HuH-7.5 (cell line): ENCODE measurements at places on chromosomes 16 and 17.
A peak's percentile ranks its signal among the peaks of the same experiment; 100 is the strongest.

DNA sequence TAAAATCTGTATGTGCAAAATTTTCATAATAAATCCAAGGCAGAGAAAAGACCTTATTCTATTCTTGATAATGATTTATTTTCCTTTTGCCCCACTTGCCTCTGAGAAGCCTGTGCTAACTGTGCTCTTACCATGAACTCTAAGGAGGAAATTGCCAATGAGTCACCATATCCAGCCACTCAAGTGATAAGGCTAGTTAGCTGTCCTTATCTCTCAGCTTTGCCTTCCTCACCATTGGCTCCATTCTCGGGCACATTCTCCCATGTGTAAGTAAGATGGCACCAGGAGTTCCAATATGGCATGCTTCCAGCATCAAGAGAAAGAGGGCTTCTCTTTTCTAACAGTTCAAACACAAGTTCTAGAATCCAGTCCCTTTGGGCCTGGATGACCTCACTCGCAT, 142.4 kb downstream of the TOX3 start:
- DNase-seq = no peak

DNA sequence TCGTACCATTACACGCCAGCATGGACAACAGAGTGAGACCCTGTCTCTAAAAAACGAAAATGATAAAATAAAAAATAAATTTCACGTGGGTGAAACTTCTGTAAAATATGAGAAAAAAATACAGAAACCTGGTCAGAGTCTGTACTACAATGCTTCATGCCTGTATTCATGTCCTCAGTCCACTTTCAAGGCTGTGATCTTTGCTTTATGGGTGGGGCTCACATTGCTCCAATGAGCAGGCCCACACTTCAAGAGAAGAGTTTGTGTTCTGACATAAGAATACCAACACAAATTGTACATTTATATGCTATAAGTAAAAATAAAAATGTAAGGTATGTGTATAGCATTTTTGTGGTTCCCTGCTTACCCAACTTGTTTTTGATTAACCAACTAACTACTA, 32.2 kb upstream of the ABCA3 start:
- no peak for DNase-seq

DNA sequence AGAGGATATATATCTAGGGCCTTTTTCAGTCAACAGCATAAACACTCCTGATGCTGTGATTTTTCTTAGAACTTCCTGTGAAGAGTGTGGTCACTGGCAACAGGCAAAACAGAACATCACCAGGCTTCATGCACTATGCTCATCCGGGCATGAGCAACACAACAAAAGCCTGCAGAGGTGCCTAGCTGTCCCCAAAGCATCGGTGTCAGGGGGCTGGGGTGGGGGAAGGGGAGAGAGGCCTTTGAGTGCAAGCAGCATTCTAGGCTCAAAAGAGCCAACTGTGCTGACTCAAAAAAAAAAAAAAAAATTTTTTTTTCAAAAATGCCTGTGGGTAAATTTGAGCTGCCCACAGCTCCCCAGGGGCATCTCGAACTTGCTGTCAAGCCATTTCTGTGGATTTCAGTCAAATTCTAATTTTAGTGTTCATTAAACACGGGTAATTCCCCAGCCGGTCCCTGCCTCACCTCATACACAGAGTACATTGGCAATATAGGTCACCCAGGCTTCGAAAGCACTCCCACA, 194.6 kb upstream of the DYNLRB2 start:
- DNase-seq = no peak

DNA sequence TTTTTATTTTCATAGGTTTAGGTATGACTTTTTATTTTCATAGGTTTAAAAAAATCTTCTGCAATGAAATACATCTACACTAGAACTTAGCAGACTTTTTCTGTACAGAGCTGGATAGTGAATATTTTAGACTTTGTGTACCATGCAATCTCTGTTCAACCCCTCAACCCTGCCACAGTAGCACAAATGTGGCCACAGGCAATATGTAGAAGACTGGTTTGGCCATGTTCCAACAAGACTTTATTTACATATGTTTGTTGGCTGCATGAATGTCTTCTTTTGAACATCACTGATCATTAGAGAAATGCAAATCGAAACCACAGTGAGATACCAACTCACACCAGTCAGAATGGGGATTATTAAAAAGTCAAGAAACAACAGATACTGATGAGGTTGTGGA, 229.2 kb downstream of the SHISA9 start:
- DNase-seq = no peak

GRCh38 chr16:51353055-51353454, 202.0 kb upstream of the SALL1 start:
- DNase-seq = no peak

DNA sequence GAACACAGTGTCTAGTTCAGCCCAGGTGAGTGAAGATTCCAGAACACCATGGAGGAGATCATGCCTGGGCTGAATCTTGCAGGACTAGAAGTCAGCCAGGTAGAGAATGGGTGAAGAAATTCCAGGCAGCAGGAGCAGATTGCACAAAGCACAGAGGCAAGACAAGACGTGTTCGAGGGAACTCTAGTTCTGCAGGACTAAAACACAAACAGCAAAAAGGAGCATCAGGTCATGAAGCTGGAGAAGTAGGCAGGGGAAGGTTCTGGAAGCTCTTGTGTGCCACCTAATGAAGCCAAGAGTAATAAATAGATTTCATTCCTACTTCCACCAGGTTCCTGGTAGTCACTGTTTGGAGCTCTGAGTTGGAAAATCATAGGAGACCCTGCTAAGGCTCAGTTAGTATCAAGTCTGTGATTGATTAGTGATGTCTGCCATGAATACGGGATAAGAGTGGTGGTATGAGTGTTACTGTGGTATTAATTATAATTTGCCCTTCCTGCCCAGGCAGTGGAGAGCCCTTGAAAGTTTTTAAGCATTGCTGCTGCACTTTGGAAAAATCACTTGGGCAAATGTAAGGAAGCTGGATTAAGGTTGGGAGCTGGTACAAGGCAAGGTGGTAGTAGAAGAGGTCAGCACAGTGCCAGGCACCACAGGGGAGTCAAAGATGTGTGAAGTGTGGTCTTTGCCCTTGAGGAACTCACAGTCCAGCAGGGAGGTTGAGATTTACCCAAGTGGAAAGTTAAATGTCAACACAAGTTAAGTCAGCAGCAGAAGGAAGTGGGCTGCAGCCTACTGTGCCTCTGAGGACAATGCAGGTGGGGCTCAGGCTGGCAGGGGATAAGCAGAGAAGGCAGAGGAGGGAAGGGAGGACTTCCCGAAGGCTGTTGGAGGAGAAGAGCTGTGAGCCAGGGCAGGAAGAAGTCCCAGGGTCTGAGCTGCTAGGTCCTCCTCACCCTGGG, 13.5 kb upstream of the FOXN1 start:
- no peak for DNase-seq

GRCh38 chr17:55710829-55711496, 11.7 kb downstream of the TMEM100 start:
- no peak for DNase-seq

DNA sequence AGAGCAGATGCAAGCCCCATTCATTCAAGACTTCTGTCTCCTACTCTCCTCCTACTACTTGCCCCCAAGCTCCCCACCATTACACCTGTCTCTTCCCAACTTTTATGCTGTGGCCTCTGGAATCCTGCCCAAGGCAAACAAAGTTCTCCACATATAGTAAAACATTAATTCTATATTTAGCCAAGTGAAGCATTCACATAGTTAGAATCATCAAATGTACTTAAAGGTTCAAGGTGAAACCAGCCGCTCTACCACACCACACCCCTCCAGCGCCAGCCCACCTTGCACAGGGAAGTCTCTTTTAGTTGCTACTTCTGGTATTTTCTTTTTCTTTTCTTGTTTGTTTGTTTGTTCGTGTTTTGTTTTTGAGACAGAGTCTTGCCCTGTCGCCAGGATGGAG, 25.4 kb upstream of the GUCY2D start:
- no peak for DNase-seq

DNA sequence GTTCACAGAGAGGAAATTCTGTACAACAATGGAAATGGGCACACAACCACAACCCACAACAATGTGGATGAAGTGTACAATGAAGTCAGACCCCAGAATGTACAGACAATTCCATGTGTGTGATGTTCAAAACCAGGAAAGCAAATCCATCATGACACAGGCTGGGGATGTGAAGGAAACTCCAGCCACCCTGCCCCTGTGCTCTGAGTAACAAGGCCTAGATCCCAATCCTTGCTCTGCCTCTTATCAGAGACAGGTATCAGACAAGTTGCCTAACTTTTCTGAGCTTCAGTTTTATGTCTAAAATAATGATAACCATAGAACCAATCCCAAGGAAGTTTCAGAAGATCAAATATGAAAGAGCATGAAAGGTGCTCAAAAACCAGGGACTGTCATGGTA, 1.8 kb upstream of the C16orf95 start:
- DNase-seq = no peak

DNA sequence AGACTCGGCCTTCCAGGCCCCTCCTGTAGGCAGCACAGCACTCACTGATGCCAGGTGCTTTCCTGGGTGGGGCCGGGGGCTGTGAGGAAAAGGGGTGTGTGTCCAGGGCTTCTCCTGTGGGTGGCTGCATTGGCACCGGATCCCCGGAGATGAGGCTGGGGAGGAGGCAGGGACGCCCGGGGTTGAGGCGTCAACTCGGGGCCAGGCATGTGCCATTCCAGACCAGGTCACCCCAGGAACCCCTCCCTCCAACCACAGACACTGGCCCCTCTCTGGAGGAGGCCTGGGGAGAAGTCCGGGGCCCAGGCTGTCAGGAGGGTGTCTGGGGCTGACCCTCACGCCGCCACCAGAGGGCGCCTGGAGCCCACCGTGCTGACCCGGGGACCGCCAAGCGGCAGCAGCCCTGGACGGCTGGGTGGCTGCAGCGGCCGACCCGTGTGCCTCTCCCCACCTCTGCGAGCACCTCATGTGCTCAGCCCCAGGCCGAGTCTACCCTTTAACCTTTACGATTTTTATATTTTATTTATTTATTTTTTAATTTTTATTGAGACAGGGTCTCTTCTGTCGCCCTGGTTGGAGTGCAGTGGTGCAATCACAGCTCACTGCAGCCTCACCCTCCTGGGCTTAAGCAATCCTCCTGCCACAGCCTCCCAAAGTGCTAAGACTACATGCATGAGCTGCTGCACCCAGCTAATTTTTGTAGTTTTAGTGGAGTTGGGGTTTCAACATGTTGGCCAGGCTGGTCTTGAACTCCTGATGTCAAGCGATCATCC, 3.2 kb upstream of the METRN start:
- DNase-seq = peak; percentile 98

- no peak for DNase-seq
These were observed 178.3 kb downstream of the MAP2K6 start for GRCh38 chr17:69592692-69593350.

DNA sequence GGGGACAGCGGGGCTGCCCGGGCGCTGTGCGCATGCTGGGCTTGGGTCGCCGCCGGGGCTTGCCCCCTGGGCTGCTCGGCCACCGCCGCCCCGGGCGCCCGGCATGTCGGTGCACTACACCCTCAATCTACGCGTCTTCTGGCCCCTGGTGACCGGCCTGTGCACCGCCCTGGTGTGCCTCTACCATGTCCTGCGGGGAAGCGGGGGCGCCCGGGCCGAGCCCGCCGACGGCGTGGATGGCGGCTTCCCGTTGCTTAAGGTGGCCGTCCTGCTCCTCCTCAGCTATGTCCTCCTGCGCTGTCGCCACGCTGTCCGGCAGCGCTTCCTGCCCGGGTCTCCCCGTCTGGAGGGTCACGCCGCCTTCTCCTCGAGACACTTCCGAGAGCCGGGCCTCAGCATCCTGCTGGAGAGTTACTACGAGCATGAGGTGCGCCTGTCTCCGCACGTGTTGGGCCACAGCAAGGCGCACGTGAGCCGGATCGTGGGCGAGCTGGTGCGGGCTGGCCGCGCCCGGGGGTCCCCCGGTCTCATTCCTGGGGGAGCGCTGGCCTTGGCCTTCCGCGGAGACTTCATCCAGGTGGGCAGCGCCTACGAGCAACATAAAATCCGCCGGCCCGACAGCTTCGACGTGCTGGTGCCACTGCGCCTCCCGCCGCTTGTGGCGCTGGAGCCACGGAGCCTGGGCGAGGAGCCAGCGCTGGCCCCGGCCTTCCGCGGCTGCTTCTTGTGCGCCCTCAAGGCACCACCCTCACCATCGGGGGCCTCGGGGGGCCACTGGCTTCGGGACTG, 789 bp downstream of the ITPRIPL2 start:
- no peak for DNase-seq

DNA sequence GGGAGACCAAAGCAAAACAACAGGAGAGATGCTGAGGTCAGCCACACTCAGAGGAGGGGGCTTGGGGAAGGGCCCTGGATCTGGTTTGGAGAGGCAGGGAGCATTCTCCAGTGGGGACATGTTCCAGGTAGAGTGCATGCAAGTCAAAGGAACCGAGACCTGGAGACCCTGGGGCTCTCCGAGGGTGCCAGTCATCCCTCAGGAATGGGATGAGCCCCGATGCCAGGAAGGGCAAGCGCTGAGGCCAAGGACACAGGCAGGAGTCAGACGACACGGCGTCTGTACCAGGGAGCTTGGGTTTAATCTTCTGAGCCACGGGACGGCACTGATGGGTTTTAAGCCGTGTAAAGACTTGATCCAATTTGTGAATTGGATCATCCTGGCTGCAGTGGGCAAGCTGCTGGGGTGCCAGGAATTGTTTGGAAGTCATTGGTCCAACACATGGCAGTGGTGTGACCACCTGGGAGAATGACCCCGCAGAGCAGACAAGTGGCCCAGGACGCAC, 32.9 kb upstream of the ANKRD40CL start:
- DNase-seq = no peak

DNA sequence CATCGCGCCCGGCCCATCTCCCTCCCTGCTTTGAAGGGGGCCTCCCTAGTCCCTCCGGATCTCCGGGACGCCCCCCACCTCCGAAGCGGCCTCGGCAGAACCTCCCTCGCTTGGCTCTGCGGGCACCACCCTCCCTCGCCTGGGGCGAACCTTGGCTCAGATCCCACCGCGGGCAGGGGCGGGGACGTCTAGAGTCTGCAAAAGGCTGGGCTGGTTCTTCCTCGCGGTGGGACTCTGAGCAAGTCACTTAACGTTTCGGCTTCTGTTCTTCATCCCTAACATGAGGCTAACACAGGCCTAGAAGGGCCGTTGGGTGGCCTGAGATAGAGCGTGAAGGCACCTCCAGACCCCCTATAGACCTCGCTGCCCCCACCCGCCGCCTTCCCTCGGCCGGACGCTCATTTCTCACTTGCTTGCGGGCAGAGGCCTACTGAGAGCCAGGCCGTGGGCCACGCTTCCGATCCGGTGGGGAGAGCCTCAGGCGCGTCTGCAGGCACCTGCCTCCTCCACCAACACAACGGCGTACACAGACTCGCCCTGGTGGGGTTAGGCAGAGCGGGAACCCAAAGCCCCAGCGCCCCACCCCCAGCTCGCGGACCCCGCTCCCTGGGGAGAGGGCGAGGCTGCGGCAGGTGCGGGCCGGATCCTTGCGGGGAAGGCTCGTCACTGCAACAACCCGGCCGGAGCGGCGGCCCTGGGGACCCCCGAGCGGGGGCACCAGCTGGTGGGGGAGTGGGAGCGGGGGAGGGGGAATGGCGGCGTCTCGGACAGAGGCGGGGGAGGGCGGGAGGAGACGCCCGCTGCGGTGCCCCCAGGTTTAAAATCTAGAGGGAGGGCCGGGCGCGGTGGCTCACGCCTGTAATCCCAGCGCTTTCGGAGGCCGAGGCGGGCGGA, 5.4 kb downstream of the MYO1C start:
- DNase-seq = no peak

- DNase-seq = no peak
These were observed 4.9 kb upstream of the JPH3 start for GRCh38 chr16:87597324-87597830.

- no peak for DNase-seq
These were observed 78.5 kb downstream of the ZZEF1 start for GRCh38 chr17:4064366-4064765.

- DNase-seq = peak; percentile 92
These were observed 11.8 kb downstream of the HID1 start for GRCh38 chr17:74960570-74961342.

- DNase-seq = peak; percentile 22
These were observed 62.0 kb upstream of the NUDT7 start for GRCh38 chr16:77660311-77660710.
